Activated CD8-positive, alpha-beta memory T cell treated with anti-CD3 and anti-CD28 coated beads for 1 hour (primary cell): ENCODE measurements at places on chromosomes 2 and 18.

DNA sequence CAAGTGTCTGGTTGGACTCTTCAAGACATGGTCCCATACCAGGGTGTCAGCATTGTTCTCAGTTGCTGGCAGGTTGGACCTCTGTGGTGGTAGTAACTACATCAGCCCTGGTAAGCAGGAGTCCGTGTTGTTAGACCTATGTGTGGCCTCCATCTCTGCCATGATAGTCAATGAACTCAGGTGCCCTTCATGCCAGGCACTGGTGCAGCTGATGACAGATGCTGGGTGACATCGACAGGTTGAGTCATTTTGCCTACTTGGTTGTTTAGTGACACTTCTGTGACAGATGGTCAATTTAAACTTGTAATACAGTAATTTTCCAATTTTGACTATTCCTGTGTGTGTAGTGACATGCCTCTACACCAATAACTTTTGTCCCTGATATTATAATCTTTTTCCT is 189.7 kb downstream of the SP3 start:
- DNase-seq = no peak

DNA sequence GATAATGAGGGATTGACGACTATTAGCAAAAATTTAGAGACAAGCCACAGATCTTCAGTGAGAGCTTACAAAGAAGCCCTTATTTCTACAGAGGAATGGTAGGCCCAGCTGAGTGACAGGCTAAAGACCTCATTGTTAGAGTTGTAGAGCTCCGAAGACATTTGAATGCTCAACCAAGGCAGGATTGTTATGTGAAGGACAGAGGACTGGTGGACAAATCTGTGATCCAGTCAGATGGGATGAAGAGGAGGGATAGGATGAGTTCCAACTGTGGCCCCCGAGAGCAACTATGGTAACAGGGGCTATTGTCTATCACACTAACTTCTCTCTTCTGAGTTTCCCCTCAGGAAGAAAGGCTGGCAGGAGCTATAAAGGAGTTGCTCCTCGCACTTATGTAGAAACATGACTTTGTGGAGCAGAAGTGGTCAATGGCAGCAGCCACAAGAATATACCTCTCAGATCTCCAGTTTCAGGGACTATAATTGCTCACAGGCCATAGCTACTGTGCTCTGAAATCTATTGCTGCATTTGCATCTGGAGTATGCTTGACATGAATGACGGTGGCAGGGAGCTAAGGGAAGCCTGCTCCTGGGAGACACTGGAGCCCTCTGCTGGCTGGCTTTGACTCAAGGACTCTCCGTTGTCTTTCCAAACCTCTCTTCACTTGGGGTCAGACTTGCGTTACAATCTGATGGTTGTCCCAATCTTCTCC is 50.3 kb upstream of the GREB1L start:
- no peak for DNase-seq

DNA sequence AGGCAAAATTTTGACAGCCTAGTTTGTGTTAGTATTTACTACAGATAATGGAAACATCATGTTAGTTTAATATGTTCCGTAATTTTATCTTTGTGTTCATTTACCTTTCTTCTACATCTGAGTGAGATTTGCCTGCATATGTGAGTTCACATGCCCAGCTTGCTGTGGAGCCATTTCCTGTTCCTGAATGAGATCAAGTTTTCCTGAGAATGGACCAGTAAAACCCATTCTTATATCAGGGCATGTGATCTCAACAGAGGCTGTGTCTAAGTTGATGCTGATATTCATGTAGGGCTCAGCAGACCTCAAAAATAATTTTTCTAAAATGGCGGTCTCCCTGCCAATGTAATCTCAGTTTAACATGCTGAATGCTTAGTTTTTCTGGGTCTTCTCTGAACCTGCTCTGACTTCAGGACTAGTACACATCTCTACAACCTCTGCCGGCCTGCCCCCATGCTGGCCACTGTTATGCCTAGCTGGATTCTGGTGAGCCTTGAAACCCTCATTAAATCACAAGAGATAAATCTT is 1.0 kb downstream of the IL1A start:
- no peak for DNase-seq

DNA sequence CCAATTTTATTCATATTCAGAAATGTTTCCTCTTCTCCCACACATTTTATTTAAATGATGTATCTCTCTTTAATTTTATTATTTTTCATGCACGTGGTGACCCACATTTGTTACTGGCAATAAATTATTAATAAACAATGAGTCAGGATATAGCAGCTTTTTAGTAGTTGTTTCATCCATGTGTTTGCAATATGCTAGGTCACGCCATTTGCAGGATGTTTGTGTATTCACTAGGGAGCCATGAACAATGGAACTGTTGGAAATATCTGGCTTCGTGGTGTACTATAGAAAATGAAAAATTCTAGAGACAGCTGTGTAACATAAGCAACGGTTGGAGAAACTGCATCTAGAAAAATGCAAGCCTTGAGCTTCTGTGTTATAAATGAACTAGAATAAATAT is 176.0 kb upstream of the COL3A1 start:
- no peak for DNase-seq

- no peak for DNase-seq
Observed at GRCh38 chr2:242098034-242098433, 228.5 kb downstream of the RTP5 start.

- DNase-seq = no peak
Observed at GRCh38 chr2:203826704-203827103, 40.9 kb upstream of the CTLA4 start.

DNA sequence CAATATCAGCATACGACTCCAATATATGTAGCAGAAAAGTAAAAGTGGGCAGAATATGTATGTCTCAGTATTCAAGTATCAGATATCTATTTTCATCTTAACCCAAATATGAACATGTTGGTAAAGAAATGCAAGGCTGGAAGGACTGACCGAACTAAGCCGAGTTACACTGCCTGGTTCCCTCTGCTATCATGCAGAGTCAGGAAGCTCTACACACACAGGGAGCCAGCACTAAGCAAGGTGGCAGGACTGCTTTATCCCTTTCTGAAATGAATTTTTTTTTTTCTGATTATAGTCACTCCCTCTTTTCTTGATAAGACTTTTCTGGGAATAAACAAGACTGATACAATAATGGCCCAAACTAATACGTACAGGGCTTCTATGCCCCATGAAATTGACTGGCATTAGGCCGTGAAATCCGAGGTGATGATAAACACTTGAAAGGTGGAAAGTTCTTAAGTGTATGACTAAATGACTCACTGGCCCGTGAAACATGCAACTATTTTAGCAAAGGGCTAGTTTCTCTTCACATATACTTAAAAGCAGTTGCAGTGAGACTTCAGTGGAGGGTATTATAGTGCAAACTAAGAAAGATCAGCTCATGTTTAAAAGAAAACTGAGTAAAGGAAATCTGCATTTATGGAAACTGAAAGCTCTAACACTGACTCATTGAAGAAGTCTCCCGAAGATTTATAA is 14.9 kb downstream of the DPP4 start:
- DNase-seq = no peak
